NCI-H345 (cell line): ENCODE measurements at places on chromosomes 4 and X.

DNA sequence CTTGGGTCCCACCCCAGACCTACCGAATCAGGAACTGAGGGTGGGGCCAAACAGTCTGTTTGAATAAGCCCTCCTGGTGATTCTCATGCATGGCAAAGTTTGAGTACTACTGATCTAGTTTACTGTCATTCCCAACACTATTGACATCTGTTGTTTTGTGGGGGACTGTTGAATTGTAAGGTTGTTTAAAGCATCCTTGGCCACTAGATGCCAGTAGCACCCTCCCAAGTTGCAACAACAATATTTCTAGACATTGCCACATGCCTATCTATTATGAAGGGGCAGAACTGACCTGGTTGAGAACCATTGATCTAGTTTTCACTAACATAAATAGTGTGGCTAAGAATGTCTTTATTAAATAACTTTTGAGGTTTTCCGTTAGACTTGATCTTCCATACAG is 15.1 kb downstream of the TAF9B start:
- DNase-seq, result no peak

DNA sequence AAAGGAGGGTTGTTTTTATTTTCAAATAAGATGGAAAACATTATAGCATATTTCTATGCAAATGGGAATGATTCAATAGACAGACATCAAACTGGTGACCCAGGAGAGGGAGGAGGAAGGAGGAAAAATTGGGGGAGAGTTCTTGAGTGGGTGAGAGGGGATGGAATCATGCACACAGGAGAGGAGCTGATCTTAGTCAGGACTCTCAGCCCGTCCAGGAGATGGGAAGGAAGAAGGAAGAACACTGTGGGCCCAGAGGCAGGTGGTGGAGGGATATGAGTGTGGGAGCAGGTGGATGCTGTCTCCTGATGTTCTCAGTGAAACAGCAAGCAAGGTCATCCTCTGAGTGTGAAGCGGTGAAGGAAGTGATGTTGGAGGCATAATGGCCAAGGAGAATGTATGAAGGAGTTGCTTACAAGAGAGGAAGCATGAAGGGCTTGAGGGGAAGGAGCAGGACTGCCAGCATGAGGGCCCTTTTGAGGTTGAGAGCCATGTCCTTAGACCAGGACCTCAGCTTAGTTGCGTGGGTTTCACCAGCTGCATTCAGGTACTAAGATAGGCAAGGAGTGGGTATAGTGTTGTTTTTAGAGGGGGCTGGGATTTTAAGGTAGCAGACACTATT is 161.7 kb upstream of the NAP1L5 start:
- no peak for DNase-seq

DNA sequence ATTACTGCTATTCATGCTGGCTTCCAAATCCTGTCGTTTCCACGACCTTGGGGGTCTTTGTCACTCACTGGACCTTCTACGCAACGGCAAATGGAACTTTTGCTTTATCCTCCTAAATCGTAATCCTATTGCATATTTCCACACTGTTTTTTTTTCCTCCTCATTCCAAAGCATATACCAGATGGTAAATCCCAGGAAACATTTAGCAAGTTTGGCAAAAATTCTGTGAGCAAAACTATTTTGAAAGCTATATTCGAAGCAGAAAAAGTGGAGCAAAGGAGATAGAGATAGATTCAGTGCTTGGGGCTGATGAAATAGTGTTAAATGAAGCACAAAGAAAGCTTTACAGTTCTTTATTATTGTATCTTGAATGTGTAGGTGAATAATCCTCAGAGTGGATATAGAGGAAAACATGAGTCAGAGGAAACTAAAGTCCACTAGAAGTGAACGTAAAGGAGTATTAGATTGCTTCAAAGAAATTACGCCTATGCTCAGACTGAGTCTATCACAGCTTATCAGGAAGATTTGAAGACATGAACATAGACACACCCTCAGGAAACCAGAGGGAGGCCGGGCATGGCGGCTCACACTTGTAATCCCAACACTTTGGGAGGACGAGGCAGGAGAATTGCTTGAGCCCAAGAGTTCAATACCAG is 50.2 kb upstream of the FAM9A start:
- no peak for DNase-seq

- no peak for DNase-seq
Measured at GRCh38 chr4:183392377-183392776, 52.1 kb upstream of the CDKN2AIP start.

DNA sequence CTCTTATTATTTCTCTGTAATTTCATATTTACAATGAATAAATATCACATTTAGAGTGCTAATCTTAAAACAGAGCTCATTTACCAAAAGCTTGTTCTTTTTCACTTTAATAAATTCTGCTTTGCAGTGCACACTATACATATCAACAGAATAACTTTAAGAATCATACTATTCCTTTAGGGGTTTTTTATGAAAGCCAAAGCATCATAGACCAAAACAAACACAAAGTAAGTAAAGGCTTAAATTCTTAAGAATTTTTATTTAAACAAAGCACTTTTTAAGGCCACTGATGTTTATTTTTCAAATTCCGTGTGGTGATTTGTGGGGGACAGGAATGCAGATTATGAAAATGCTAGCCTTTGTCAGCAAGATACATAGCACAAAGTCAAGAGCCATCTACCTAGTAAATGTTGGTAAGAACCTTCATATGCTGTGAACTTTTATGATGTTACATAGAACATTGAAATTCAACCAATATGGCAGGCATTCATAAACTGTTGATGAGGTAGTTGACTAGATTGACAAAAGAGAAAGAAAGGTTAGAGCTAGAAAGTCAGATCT is 17.8 kb downstream of the TIGD2 start:
- DNase-seq, result no peak

GRCh38 chrX:45758319-45758718 is 557.6 kb upstream of the DIPK2B start:
- DNase-seq, result no peak

DNA sequence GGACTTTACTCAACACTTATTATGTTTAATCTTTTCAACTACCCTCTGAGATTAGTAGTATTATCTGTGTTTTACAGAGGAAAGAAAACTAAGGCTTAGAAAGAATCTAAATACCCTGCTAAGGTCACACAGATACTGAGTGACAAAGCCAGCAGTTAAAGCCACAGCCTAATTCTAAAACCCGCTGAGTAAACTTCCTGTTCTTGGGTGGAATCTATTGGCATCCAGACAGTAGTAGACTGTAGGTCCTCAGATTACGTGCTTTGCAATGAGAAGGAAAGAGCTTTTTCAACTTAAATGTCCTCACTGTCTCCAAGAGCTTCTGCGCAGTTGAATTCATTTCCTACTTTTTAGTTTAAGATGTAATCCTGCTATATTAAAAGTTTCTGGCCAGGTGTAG is 126.0 kb downstream of the TENM3 start:
- no peak for DNase-seq

DNA sequence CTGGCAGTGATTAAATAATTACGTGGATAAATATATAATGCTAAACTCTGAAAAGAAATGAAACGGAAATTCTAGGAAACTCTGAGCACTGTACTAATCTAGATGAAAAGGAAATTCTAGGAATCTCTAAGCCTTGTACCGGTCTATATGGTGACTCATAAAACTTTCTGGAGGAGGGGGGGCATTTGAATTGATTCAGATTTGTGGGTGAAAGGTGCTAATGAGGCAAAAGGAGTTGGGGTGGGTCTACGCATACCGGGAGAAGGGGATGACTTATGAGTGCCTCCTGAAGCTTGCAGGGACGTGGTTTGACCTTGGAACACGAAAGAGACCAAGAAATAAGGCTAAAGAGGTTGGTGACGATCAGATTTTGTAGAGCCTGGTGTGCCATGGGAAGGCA is 151.7 kb upstream of the CASK start:
- no peak for DNase-seq

DNA sequence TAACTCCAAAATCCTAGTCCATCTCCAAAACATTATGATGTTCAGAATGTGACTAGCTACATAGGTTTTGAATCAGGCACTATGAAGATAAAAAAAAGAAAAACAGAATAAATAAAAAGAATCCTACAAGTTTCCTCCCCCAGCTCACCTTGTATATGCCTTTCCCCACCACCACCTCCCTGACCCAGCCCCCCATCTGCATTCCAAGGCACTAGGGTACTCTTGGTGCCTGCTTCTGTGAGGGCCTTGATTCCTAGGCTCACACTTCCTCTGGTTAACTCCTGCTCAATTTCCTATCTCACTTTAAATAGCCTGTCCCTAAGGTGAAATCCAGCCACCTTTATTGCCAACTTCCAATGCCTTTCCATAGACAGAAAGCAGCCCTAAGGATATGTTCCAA is 178.7 kb upstream of the ATOH1 start:
- no peak for DNase-seq

- no peak for DNase-seq
Measured at GRCh38 chr4:140212194-140212593, 58.2 kb upstream of the MAML3 start.

DNA sequence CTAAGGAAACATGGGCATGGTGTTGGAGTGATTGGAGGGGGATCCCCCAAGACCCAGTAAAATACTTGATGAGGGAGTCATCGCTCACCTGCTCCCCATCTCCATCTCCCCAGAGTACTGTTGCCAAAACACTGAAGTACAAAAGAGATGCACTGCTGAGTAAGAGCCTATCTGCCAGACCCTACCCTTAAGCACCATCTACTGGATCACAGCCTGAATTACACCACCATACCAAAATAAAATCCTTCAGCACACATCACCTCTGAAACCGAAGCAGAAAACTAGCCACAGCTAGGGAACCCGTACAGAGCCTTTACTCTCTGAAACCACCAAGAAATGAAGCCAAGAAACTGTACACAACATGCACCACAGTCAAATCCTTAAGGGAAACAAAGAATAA is 466.3 kb upstream of the ACTRT1 start:
- no peak for DNase-seq

GRCh38 chr4:137705171-137705783 is 173.0 kb upstream of the PCDH18 start:
- DNase-seq, result no peak

- no peak for DNase-seq
Measured at GRCh38 chr4:112895811-112896608, 153.4 kb upstream of the ANK2 start.

GRCh38 chr4:16694173-16694883 is 204.1 kb downstream of the LDB2 start:
- DNase-seq, result no peak

DNA sequence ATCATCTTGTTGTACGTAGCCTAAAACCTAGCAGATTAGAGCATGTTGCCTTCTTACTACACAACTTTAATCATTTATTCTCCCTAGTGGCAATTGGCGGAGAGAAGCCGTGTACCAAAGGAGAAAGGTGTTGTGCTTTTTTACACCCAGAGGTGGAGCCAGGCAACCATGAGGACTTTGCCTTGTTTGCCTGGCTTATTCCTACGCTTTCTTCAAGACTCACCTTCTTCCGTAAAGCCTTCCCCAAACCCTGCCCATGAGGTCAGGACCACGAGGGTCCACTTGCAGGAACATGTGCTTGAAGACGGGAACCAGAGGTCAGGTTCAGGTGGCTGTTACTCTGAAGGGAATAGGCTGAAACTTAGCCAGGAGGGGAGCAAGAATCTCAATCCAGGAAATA is 290.5 kb downstream of the RAB28 start:
- no peak for DNase-seq

- DNase-seq, result no peak
Measured at GRCh38 chrX:8455557-8455956, 9.1 kb upstream of the VCX3B start.

GRCh38 chr4:178083968-178084367 is 641.7 kb upstream of the AGA start:
- no peak for DNase-seq

- no peak for DNase-seq
Measured at GRCh38 chrX:120612086-120612485, 8.2 kb downstream of the MCTS1 start.

DNA sequence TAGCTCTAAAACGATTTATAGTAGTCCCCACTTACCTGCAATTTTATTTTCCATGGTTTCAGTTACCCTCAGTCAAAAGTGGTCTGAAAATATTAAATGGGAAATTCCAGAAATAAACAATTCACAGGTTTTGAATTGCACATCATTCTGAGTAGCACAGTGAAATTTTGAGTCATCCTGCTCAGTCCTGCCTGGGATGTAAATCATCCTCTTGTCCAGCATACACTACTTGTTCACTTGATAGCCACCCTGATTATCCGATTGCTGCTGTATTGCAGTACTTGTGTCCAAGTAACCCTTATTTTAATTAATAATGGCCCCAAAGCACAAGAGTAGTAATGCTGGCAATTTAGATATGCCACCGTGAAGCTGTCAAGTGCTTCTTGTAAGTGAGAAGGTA is 23.5 kb upstream of the BDH2 start:
- no peak for DNase-seq
